ENCODE measurements at places on chromosomes 7 and 10.

DNA sequence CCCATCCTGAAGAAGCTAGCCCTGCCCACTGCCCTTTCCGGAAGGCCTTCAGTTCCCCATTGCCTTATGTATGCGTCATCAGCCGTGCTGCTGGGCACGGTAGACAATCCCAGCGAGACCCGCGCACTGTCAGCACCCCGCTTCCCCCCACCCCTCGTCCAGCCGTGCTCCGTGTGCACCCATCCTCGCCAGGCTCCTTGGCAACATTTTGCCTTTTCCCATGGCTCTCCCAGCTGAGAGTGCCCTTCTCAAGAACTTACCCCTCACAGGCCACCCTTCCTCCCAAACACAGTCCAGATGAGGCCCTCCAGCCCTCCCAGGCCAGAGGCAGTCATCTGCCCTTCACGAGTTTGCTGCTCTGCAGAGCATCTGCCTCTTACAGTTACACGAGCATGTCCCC lies 633.8 kb upstream of the FOXK1 start:
- no peak for DNase-seq

DNA sequence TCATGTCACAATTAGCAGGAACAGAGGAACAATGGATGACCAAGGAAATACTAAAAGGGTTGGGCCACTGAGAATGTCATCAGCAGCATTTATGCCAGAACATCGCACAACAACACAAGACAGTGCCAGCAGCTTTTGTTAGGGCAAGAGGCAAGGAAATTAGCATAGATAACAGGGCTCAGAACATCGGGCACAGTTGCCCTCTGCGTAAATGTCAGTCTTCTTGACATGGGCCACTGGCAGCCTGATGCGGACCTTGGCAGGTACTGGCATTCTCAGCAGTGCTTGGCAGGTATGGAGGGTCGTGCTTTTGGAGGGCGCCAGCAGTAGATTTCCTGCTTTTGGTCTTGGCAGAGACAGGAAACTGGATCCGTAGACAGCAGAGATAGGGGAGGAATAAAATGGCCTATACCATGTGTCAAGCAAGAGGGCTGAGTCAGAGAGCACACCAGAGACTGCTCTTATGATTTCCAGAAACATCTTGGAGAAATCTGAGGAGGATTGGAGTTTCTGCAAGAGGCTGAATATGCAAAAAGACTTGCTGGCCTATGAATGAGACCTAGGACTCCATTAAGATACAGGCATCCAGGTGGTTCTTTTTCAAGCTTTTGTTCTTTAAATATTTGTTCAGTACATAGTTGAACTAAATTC lies 371.5 kb upstream of the MTPN start:
- DNase-seq = no peak

DNA sequence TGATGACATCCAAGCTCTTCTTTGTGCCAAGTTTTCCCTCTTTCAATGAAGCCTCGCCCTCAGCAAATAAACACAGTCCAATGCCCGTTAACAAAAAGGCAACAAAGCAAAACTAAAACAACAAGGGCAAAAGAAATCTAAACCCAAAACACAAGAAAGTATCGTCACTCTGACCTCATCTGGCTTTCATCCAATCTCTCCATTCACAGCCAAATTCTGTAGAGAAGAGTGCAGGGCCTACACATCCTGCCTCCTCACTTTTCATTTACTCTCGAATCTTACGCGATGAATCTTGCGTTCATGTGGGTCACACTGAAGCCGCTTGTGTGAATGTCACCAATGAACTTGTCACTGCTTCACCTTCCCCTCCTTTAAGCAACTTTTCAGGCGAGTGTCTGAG lies 15.9 kb upstream of the AKR1E2 start:
- no peak for DNase-seq

- DNase-seq = peak; percentile 68
Measured at GRCh38 chr10:30392564-30392990, 41.4 kb upstream of the MAP3K8 start.

Measured in COLO829 (cell line).